Urinary bladder (tissue), 4 donors: ENCODE measurements at places on chromosomes 5 and 9.

DNA sequence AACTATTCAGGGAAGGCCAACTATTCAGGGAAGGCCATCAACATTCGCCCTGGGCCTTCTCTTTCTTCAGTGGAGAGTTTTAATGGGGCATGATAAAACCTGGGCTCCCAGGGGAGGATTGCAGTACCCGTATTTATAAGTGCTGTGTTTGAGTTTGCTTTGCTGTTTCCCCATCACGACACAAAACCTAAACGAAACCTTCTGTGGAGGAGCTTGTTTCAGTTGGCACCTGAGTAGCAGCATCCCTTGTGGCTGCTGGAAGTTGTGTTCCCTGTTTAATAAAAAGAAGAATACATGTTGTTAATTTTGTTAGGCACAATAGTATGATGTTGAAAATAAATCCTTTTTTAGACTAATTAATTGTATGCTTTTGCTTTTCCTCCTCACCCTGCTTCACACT lies 8.3 kb downstream of the WDR31 start:
- DNase-seq: no peak

GRCh38 chr9:135664801-135665794 lies 2.0 kb downstream of the LCN9 start:
- no peak for DNase-seq

DNA sequence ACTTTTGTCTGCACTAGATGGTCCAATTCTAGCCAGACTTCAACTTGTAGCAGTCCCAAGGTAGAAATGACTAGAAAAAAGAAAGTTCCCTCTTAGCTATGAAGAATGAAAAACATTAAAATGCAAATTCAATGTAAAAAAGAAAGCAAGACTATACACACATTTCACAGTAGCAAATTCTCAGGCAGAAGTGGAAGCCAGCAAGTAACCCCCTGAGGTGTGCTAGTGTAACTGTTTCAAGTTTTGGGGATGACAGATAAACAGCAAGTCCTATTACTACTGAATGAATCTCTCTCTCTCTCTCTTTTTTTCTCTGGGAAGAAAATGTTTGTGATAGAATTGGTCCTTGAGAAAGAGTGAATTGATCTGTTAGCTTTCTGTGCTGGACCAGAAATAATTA lies 185.6 kb downstream of the EFNA5 start:
- no peak for DNase-seq

DNA sequence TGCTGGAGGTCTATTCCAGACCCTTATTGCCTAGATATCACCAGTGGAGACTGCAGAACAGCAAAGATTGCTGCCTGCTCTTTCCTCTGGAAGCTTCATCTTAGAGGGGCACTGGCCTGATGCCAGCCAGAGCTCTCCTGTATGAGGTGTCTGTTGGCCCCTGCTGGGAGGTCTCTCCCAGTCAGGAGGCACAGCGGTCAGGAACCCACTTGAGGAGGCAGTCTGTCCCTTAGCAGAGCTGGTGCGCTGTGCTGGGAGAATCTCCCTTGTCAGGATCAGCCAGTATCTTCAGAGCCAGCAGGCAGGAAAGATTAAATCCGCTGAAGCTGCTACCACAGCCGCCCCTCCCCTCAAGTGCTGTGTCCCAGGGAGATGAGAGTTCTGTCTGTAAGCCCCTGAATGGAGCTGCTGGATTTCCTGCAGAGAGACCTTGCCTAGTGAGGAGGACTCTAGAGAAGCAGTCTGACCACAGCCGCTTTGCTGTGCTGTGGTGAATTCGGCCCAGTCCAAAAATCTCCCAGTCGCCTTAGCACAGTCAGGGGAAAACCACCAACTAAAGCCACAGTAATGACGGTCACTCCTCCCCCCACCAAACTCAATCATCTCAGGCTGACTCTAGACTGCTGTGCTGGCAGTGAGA lies 124.1 kb downstream of the JAKMIP2 start:
- DNase-seq: no peak

DNA sequence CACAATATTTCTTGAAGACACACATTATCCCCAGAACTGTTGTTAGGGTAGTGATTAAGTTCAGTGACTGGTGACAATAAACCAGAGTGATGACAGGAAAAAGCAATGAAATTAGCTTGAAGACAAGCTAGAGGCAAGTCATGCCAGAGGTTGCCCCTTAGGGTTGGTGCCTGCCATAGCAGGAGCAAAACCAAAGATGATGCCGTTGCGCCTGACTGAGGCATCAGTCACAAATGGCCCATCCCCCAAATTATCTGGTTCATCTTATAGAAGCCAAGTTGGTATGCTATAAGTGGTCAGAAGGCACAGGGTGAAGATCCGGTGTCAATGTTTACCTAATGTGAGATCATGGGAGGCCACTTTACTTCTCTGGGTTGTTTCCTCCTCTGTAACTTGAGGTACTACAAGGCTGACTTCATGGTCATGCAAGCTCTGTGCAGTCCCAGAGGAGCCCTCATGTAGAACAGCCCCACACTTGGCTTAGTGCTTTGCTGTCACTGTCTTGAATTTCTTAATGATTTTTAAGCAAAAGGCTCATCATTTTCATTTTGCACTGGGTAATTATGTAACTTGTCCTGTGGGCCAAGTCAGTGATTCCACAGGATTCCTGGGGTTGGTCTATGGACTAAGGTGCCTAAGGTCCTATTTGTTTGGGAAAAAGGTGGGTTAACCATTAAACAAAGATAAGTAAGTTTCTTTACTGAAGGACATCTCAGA lies 211.3 kb downstream of the MAN2A1 start:
- DNase-seq: no peak

DNA sequence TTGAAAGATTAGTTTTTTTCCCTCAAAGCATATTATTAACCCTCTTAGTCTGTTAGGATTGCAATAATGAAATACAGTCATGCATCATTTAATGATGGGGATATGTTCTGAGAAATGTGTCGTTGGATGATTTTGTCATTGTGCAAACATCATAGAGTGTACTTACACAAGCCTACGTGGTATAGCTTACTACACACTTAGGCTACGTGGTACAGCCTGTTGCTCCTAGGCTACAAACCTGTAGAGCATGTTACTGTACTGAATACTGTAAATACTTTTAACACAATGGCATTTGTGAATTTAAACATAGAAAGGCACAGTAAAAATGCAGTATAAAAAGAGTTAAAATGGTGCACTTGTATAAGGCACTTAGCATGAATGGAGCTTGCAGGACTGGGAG lies 132.7 kb downstream of the PDE8B start:
- no peak for DNase-seq

DNA sequence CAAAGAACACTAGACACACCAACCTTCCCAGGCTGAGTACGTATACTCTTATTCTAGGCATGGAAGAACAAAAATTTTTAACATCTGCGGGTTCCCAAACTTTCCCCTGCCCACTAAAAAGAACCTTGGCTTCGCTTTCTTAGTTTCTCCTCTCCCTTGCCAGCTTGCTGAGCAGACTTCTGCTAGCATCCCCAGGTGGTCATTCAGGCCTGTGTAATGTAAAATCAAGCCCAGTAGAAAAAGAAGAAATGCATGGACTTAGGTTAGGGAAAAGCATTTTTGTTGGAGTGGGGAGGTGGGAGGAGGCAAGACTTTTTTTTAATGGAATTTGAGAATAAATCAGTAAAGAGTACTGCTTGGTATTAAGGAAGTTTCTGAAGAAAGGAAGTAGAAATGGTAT lies 331.0 kb upstream of the TLE4 start:
- no peak for DNase-seq

DNA sequence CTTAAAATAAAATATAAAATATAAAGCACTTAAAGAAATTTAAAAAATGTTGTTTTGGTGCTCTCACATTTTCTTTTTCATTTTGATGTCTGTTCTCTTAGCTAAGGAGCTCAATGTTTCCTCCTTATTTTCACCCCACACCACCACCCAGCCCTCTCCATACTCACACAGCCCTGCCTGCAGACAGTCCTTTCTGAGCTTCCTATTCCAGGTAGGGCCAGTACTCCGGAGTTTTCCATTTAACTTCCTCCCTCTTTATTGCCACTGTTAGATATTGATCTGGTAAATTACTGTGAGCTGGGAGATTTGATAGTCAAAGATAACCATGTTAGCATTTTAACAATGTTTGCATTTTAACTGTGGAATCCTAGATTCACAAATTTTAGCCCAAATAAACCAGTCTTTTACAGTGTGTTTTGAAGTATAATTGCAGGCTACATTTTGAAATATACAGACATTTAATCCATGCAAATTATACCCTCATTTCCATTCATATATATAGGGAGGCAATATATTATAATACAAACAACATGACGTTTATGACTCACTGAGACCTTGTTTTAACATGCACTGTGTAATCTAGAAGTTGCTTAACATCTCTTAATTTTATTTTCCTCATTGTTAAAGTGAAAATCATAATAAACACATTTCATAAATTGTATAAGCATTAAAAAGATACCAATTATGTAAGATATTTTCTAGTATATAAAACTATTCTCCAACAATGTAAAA lies 927.1 kb downstream of the NR2F1-AS1 start:
- DNase-seq: no peak

GRCh38 chr5:74109344-74109743 lies 483.3 kb downstream of the ARHGEF28 start:
- no peak for DNase-seq

- DNase-seq: no peak
Measured at GRCh38 chr5:176519810-176520720, 17.1 kb downstream of the RNF44 start.
